ENCODE measurements at places on chromosomes 11 and 22.

DNA sequence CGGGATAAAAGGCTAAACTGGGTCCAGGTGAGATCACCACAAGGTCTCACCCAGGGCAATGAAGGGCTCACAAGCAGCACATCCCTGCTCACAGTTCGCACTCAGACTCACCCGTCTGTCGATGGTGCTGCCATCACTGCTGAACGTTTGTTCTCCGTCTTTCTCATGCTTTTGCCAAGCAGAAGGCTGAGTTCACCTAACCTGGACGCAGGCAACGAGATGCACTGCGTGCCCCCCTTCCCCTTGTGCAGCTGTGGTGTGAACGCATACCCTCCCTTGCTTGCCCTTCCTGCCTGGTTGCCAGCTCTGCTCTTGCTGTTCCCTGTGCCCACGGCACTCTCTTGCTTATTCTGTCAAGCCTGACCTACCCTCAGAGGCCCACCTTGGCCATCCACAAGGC lies 18.0 kb downstream of the KCTD21 start:
- DNase-seq = no peak

DNA sequence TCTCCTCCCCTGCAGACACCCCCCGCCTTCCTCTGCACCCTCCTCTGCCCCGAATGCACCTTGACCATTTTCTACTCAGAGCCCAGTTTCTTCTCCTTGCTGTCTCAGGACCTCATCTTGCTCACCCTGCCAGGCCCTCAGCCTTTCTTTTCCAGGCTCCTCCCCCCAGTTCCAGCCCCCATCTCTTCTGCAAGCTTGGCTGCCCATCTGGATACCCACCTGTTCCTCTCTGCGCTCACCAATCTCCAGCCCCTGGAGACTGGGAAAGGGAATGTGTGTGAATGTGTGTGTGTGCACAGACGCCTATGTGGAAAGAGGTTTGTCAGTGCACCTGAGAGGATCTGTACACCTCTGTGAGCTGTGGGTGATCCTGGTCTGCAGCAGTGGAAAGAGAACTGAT lies 36.4 kb downstream of the SLC22A12 start:
- DNase-seq = no peak

GRCh38 chr11:129658526-129658867 lies 157.2 kb upstream of the TMEM45B start:
- DNase-seq = no peak

- DNase-seq = peak; percentile 94
Measured at GRCh38 chr22:48702573-48703264, 1125.0 kb downstream of the BRD1 start.

- no peak for DNase-seq
Measured at GRCh38 chr11:33413301-33413700, 156.1 kb downstream of the HIPK3 start.

DNA sequence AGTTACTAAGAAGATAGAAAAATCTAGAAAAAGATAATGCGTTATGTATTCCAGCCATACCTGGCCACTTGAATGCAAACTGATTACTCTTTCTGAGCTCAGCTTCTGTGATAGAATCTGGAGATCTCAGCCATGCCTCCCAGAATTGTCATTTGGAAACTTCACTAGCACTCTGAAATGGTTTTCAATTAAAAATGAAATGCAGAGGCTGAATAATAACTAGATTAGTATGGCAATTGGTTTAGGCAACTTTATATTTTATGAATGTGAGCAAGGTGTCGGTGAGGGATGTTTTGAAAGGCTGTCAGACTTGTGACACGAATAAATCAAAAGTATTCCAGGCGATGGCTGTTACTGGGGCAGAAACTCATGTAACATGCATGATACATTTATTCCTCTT lies 128.8 kb upstream of the SORL1-AS1 start:
- DNase-seq = no peak

DNA sequence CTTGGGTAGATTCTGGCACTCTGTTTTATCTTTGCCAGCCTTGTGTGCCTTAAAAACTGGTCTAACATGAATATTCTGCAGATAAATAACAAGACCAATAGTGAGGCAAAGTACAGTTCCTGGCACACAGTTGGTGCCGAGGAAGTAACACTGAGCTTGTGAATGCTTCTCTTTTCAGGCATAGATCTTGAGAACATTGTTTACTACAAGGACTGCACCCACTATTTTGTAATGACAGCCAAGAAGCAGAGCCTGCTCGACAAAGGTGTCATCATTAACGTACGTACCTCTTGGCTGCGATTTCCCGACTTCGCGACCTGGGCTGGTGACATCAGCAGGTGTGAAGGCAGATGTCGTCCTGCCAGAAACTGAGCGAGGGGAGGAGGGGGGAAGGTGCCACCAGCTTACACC lies 105.7 kb downstream of the MICAL2 start:
- peak; percentile 27 for DNase-seq

DNA sequence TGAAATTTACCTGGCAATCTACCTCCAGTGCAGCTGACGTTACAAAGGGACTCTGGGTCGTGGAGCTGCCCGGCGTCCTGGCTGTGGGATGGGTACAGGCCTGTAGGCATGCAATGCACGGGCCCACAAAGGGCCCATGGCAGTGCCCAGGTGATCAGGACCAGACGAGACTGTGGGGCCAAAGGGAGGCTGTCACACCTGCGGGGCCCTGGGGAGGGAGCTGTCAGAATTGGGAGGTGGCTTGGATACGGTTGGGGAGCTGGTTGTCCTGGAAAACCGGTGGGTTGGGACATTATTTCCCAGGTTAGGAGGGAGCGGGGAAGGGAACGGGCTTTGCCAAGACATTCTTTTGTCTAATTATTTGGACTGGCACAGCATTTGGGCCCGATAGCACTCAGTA lies 958.5 kb downstream of the BRD1 start:
- DNase-seq = no peak

DNA sequence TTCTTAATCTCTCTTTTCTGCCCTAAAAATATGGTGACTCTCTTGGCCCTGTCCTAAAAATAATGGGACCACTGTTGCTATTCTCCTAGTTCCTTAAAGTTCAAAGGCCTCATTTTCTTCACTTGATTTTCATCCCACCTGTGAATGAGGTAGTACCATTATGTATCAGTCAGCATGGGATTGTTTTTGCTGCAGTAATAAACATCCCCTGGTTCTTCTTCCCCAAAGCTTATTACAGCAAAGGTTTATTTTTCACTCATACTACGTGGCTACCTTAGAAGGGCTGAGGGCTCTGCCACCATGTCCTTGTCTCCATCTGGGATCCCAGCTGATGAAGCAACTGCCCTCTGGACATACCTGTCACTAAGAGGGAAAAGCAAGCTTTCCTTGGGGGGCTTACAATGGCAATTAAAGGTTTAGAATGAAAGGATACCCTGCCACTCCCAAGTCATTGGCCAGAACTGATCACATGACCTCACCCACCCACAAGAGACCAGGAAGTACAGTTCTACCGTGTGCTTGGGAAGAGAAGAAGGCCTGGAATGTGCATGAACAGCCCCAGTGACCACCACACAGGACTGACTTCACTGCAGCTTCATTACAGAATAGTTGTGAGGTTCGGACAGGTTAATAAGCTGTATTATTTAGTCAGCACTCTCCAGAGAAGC lies 7.8 kb downstream of the TTC38 start:
- no peak for DNase-seq

- no peak for DNase-seq
Measured at GRCh38 chr22:43535336-43535735, 123.5 kb downstream of the MPPED1 start.

- DNase-seq = no peak
Measured at GRCh38 chr11:9677951-9678350, 14.1 kb downstream of the SWAP70 start.

GRCh38 chr11:119673759-119674336 lies 55.2 kb downstream of the NECTIN1 start:
- no peak for DNase-seq

DNA sequence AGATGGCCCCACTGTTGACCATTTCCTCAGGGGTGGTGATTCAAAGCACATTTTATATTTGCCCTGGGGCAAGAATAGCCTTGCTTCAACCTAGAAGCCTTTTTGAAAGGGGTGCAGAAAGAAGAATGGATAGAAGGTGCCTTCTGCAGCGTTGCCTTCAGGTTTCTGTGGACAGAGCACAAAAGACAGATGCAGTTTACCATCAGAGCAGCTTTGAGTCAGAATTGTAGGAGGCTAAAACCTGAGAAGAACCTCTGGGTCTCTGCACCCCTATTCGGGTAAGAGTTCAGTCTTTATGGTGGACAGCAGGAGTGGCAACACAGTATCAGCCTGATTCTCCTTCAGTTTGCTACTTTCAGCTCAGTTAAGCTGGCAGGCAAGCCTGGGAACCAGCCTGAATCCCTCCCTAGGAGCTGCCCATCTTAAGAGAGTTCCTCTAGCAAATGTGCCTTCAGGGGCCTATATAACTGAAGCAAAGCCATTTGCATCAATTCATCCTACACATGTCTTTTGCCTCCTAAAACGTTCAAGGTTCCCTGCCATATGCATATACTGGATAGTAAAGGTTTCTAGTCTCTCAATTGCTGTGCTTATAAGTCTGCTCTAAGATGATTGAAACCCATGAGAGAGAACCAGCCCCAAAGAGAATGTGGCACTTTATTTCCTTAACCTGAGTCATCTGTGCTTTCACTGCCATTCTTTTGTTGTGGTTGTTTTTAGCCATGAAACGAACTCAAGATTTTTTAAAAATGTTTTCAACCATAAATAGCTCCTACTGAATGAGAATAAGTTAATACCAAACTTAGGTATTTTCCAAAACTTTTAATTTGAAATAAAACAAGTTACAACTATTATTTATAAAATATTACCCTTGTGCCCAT lies 123.0 kb downstream of the TRIM44 start:
- DNase-seq = no peak

- DNase-seq = peak; percentile 68
Measured at GRCh38 chr11:130213143-130213978, 53.8 kb downstream of the ST14 start.

- no peak for DNase-seq
Measured at GRCh38 chr11:44028401-44028800, 19.4 kb upstream of the ACCSL start.

DNA sequence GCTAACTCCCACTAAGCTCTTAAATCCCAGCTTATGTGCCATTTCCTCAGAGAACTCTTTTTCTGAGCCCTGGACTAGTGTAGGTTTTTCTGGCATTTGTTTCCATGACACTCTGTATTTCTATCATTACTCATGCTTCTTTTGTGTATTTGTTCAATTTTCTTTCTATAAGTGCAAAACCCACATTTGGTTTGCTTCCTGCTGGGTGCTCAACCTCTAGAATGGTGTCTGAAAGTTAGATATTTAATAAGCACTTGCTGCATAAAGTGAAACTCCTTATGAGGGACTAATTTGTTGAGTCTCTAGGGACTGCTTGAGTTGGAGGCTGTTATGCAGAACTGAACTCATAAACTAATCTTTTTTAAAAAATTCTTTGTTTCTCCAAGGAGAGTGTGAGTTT lies 68.6 kb downstream of the SYT9 start:
- DNase-seq = no peak

DNA sequence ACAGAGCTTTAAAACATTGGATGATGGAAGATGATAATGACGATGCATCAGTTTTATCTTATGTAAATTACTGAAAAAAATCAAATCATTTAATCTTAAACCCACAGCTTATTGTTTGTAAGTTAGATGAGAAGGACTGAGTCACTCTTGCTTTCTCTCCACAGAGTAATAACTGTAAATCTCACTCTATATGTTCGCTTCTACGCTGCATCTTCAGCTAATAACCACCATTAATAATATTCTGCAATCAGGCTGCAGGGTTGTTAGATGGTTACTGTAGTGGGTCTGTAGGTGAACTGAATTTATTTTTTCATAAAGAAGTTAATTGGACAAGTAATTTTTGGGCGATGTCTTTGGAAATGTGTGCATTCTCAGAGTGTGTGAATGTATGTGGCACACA lies 260.0 kb downstream of the FAT3 start:
- DNase-seq = no peak

DNA sequence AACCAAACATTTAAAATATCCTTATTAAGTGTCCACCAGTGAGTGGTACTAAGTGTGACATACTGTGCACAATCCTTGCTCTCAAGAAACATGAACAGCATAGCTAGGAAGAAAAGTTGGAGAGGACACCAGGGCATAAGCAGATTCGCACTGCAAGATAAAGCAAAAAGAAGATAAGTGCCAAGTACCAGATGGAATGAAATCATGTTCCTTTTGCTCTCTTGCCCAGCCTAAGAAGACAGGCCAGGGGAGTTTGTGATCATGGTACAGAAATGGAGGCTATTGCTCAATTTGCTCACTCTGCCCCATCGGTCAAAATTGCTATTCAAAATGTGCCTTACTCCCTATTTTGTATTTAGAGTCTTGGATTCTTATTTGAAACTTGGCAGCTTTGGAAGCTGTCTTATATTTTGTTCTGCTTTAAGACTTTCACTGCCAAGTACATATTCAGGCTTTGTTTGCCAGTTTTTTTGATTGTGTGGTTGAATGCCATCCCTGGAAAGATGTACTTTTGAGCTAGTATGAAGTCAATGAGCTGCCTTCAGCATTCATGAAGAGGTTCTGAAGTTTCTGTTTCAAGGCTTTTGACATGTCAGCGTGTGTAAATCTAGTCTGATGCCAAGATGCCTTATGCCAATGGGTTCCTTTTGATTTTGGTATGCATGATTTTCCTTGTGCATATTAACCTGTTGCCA lies 90.3 kb downstream of the PAX6 start:
- DNase-seq = peak; percentile 13

DNA sequence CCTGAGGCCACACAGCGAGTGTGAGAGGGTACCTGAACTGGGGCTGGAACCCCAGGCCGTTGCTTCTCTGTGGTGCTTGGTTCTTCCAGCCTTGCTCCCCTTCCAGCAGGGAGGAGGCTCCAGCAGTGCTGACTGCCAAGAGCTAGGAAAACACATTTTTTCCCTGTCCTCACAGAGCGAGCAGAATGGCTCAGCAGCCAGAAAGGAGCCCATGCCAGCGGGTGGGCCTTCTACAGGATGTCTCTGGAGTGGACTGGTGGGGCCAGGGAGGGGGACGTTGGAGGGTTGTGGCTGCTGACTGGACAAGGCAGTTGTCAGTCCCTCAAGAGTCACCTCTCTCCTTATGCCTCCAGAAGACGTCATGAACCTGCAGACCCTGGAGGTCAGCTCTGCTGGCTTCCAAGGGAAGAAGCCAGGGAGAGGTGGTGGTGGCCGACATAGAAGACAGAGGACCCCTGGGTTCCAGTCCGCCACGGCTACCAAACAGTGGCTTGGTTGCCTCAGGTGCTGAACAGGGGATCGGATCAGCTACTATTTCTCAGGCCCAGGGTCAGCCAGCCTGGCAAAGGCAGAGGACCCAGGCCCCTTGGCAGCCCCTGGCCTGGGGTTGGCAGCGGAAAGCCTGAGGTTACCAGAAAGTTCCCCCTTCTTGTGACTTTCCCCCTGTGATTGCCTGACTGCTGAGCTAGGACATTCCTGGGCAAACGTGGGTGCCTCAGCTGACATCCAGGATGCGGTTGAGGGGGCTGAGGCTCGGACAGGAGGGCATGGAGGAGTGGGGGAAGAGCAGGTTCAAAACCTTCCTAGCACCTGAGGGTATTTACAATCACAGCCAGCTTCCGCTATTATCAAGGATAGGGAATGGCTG lies 3.7 kb downstream of the MAFF start:
- DNase-seq = peak; percentile 72

All from Ammon's horn (tissue), 1 donor.